ENCODE measurements at places on chromosomes 5 and 9.
A peak's percentile ranks its signal among the peaks of the same experiment; 100 is the strongest.

GRCh38 chr5:59487068-59487686, 406.3 kb downstream of the PDE4D start:
- no peak for DNase-seq

DNA sequence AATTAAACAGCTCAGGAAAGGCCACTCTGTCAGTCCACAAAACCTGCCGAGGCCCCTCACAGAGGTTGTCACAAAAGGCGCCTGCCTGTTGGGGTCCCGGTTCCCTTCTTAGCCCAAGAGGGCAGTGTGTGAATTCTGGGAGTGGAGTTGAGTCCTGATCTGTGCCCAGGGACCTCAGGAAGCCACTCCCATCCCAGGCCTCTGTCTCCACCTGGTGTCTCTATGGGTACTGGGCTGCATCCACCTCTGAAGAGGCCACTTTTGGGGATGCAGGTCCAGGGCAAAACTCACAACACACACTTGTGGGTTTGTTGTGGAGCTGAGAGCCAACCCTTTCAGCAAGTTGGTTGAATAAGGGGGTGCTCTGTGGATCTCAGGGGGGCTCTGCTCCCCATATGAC, 74.3 kb upstream of the STXBP1 start:
- DNase-seq, result peak; percentile 86

- no peak for DNase-seq
Observed at GRCh38 chr9:7042124-7042523, 284.4 kb downstream of the KDM4C start.

- DNase-seq, result peak; percentile 11
Observed at GRCh38 chr5:149801307-149801990, 71.3 kb downstream of the PPARGC1B start.

GRCh38 chr5:1815071-1815786, 14.0 kb downstream of the NDUFS6 start:
- no peak for DNase-seq

DNA sequence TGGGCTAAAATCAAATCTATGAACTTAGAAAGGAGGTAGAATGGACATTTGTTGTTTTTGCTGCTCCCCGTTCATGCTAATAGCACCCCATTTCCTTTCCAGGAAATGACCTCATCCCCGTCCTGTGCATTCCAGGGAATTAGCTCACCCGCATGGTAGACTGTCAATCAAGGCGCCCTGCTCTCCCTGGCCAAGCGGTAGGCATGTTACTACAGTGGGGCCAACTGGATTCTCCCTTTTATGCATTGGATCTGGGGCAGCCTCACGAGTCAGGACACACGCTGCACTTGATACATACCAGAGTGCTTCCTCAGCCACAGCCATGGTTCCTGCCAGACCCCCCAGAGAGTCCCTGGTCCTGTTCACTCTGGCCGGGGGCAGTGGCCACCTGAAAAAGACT, 111.0 kb upstream of the PTCH1 start:
- no peak for DNase-seq

DNA sequence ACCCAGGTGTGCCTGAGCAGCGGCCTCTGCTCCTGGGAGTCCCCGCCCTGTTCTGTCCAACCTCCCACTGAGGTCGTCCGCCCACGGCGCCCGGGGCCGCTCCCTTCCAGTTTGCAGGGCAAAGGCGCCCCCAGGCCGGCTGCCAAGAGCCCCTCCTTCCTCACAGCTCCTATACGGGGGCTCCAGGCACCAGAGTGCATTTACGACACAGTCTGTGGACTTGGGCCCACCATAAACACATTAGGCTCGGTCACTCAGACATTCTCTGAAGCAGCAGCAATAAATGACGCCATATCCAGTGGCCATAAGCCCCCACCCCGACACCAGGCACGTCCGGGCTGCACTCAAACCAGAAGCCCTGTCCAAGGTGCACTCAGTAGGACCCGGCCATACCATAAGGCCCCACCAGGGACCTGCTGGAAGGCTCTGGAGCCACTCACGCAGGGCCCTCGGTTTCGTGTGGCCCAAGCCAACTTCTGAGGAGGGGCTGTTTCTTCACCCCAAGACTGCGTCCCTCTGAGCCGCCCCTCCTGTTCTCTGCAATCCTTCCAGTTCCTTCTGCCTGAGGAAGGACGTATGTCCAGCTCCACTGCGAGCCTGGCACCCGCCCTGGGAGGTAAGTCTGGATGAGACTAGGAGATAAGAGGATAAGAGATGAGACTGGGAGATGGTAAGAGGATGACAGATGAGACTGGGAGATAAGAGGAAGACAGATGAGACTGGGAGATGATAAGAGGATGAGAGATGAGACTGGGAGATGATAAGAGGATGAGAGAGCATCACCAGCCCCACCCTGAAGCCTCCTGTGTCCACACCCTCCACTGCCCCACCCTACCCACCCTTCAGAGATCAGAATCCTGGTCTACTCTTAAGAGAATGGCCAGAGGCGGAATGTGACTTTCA, 26.7 kb downstream of the SLC6A18 start:
- DNase-seq, result peak; percentile 25

DNA sequence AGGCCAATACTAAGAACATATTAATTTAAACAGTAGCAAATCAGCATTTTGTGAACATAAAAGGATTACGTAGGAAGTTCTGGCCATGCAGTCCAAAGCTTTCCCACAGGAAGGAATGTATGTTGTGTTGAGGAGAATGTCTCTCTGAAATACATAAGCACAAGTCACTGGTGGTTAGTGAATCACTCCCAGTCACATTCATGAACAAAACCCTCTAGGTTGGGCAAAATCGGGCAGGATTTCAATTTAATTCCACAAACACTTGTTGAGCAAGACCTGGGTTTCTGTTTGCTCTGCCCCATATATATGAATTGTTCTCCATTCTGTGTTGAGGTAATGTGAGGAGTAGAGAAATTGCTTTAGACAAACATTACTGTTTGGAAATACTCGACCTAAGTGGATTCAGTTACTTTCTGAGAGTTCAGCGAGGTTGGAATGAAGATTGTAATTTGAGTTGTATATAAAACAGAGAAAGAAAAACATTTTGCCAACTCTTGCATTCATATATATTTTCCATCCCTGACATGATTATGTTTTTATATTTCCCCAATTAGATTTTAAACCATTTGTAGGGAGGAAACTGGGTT, 127.6 kb upstream of the RPS23 start:
- peak; percentile 21 for DNase-seq

GRCh38 chr9:98821831-98822230, 14.4 kb downstream of the GALNT12 start:
- DNase-seq, result no peak
